CD4-positive, alpha-beta T cell treated with Interferon gamma for 1 hour (primary cell): ENCODE measurements at places on chromosomes 6 and 20.

DNA sequence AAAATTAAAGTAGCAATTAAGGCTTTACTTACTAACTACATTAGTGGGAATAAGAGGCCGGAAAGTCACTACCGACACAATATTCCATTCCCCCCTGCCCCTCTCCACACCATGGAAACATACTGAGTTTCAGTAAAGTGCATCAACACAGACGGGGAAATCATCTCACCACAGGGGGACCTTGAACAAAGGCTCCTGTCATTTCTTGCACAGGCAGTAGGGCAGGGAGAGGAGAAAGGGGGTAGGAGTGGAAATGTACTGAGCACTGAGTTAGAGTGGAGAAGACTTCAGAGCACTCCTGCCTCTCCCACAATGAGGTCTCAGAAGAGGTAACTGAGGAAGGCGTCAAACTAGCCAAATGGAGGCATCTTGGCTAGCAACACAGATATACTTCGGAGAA lies 1426.9 kb upstream of the EYS start:
- DNase-seq = no peak

DNA sequence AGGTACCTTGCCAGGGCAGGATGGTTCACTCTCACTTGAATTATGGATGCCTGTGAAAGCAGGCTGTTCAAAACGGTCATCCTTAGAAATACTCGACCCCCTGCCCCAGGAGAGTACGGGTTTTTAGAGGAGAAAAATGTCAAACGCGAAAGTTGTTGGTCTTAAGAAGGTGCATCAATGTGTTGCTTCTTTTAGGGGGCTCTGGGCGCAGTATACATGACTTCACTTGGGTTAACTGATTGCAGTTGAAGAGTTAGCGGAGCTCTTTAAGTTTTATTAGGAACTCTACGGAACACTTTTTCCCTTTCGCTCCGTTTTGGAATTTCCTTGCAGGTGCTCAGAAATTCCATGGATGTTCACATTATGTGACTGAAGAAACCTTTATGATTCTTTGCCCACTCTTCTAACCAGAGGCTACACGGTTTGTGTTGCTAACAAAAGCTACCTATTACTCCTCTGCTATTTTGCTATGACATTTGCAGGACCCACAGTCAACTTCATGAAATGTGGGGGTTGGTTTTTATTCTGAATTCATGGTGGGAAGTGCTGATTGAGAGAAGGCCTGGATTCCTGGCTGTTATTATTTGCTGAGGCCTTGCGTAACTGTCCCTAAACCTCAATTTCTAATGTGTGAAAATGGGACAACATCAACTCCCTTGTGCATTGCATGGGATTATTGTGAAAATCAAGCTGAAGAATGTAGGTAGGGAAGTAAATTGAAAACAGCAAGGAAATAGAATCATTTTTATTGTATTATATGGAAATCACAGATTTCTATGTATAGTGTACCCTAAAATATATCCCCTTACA lies 845 bp downstream of the ENPP1 start:
- DNase-seq = no peak

DNA sequence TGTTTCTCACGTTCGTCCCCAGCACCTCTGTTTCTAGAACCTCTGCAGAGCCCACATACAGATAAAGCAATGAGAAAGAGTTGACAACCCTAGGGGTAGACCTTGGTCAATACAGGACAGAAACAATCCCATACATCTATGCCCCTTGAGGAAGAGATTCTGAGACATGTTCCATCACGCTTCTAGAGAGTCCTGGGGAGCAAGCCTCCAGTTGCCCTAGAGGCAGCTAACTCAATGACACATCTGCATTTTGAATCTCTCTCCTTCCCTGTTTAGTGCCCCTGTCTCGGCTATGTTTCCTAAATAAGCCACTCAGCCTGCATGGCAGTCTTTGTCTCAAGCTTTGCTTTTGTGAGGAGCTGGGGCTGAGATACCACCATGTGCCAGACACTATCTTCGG lies 435.3 kb downstream of the CD83 start:
- DNase-seq = no peak

DNA sequence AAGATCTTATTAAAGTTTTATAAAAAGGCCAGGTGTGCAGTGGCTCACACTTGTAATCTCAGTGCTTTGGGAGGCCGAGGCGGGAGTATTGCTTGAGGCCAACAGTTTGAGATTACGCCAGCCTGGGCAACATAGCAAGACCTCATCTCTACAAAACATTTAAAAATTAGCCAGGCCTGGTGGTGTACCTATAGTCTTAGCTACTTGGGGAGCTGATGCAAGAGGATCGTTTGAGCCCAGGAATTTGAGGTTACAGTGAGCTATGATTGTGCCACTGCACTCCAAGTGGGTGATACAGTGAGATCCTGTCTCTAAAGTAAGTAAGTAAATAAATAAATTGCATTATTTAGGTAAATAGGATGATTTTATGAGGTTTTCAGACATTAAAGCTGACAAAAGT lies 183.2 kb downstream of the ISM1 start:
- no peak for DNase-seq

DNA sequence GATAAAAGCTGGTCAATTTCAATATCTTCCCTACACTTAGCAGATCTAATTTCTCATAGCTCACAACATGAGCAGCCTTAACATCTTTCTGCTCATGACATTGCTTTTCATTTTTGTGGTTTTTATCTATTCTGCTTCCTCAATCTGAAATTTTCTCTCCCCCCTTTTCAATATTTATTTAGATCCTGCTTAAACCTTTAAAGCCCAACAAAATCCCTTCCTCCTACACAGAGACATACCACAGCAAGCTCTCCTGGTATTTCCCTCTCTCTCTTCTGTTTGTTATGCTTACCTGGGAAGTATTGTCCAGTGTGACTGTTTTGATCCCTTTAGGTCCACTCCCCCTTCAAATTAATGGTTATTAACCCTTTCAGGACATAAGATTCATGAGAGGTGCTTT lies 582.5 kb downstream of the RFPL4B start:
- DNase-seq = no peak

DNA sequence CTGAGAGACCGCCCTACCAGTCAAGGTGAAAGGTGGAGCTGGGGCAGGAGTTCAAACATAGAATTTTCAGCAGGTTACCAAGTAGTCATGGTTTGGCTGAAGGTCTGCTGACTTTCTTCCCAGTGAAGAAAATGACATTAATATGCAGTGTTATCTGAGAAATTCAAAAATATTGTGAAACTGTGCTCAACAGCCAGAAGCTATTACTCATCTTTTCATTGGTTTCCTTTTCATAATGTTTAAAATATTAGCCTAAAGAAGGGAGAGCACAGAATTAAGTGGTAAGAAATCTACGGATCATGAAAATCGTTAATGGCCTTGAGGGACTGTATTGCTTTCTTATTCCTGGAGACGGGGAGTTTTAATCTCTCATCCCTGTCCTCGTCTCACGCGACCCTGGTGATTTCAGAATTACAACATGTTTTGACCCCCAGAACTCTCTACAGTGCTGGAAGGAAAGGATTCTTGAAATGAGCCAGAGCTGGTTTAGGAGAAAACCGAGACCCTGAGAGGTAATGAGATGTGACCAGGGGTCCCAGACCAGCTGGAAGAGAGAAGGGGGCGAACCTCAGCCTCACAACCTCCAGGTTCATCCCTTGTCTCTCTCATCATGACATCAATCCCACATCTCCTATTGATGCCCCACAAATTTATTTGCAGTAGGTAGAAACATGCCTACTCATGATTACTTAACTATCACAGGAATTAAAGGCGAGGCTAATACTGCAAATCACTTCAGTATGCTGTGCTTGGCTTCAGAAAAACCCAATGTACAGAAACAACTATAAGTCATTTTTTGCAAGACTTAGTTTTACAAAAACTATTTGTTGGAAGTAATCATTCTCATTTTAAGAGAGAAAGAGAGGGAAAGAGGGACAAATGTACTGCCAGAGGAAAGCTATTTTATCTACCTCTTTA lies 209.5 kb downstream of the FNDC1 start:
- no peak for DNase-seq

GRCh38 chr6:21241231-21242130 lies 352.1 kb upstream of the SOX4 start:
- DNase-seq = no peak

- no peak for DNase-seq
Observed at GRCh38 chr20:4711511-4711910, 10.2 kb upstream of the PRND start.

- no peak for DNase-seq
Observed at GRCh38 chr6:52307900-52308372, 23.4 kb upstream of the MCM3 start.

DNA sequence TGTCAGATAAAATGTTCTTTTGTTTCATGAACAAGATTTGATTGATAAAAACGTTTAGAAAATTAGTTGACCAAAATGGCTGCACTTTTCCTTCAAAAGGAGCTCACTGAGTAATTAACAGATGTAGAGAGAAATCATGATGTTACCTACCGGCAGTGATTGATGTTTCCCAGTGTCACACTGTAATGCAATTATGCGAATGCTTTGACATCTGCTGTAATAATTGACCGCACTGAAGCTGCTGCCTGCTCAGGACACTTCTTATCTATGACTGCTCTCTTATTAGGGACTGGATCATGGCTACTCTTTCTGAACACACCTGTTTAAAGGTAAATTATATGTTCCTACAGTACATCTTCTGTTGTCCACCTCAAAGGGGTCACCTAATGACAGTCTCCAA lies 94.6 kb downstream of the GPR63 start:
- DNase-seq = no peak

DNA sequence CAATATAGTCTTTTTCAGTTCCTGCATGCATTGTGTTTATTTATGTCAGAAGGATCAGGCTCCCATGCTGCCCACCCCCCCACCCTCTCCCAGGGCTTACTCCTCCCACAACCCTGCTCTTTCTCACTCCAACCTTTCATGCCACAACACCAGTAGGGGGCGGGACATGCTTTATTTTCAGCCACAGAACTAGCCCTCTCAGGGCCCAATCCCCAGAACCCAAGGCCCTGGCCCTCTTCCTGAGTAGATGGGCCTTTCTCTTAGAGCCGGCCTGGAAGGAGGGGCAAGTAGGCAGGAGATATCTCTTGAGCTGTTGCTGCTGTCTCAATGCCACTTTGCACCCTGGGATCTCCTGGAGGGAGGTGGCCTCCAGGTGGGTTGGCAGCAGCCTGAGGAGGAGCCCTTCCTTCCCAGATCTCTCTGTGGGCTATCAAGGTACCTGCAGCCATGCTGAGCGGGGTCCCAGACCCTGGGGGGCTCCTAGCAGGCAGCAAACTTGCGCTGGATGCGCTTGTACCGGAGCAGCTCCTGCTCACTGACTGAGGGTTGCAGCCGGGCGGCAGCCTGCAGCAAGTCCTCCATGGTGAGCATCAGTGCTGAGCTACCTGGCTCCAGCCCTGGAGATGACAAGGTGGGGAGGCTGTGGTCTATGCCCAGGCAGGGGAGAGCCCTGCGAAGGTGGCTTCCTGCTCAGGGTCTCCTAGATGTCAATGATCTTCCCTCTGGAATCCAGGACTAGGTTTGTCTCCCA lies 3.5 kb downstream of the GNMT start:
- peak; percentile 14 for DNase-seq

- DNase-seq = no peak
Observed at GRCh38 chr20:63518946-63519667, 1.5 kb upstream of the PPDPF start.

DNA sequence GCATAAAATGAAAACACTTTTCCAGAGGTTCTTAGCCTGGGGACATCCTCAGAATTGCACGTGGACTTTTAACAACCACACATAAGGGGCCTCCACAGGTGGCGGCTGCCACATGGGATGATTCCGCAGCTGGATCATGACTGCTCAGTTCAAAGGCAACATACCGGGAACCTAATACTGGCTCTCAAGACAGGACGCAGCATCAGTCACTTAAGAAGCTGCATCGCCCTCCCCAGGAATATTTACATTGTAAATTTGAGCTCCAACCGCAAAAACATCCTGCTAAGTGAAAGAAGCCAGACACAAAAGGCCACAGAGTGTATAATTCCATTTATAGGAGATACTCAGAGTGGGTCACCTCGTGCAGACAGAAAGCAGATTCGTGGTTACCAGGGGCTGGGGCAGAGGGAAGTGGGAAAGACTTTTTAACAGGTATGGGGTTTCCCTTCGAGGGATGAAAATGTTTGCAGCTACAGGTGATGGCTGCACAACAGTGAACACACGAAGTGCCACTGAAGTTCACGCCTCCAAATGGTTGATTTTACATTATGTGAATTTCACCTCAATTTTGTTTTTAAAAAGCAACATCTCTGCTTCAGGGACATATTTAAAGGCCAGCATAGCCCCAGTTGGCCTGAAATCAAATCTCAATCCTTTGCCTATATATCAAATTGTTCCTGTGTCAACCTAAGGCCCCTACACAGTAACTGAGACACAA lies 141.5 kb downstream of the BMP7 start:
- no peak for DNase-seq

DNA sequence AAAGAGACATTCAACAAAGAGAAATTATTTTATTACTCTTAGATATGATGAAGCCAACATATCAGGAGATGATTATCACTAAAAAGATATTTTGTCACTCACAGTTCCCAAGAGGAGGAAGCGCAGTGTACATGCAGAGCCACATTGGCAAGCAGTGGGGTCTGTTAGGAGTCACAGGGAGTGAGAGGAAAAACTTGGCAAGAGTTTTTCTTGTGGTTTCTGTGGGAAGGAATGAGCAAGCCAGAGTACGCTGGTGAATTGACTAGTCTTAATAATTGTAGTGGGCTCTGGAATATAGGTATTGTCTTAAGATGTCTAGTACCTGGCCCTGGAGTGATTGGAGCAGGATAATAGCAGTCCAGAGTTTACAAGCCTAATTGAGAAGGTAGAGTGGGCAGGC lies 1095.2 kb downstream of the GRIK2 start:
- DNase-seq = no peak

- no peak for DNase-seq
Observed at GRCh38 chr6:3390698-3391097, 66.2 kb downstream of the SLC22A23 start.

GRCh38 chr20:5612581-5613301 lies 137.5 kb upstream of the SHLD1 start:
- DNase-seq = no peak

- DNase-seq = no peak
Observed at GRCh38 chr20:40280616-40281015, 408.4 kb downstream of the MAFB start.

- no peak for DNase-seq
Observed at GRCh38 chr20:57831993-57832585, 122.3 kb upstream of the PMEPA1 start.

GRCh38 chr20:43265449-43265848 lies 75.7 kb upstream of the PTPRT start:
- DNase-seq = no peak

GRCh38 chr6:168192195-168192900 lies 113.3 kb upstream of the FRMD1 start:
- DNase-seq = no peak

- DNase-seq = no peak
Observed at GRCh38 chr6:46734867-46735719, at the start of gene PLA2G7. PLA2G7 (minus strand) TSS chr6:46735375; CDS start chr6:46722891, 12,484 bp downstream.
